ELR (cell line): ENCODE measurements at places on chromosomes 11 and 22.
A peak's percentile ranks its signal among the peaks of the same experiment; 100 is the strongest.

- peak; percentile 49 for DNase-seq
Measured at GRCh38 chr22:23251445-23252093, 71.3 kb downstream of the BCR start.

- DNase-seq: no peak
Measured at GRCh38 chr11:83661491-83662350, 375.6 kb upstream of the CCDC90B start.

DNA sequence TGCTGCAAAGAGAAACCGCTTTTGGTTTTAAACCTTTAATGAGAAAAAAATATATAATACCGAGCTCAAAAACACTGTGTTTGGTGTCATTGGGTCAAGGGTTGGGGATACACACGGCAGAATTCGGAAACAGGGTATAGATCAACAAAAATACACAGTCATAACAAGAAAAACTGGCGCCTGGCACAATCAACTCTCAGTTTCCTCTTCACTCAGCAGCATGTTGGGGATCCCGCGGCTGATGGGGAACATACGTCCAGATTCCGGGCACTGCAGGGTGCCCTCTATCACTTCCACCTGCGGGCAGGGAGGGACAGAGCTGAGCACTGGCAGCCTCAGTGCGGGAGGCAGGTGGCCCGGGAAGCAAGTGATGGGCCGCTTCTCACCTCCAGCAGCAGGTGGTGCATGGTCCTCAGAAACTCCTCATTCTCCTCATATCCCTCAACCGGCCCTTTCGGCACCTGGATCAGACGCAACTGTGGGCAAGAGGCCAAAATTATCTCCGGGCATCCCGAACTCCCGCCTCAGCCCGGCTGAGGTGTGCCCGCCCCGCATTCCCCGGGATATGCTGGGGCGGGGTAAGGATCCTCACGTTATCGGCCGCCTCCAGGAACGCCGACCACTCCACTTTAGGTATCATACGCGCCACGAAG is 561 bp downstream of the TRMT112 start:
- DNase-seq: peak; percentile 61

- no peak for DNase-seq
Measured at GRCh38 chr11:35496416-35496815, 29.0 kb downstream of the PAMR1 start.

DNA sequence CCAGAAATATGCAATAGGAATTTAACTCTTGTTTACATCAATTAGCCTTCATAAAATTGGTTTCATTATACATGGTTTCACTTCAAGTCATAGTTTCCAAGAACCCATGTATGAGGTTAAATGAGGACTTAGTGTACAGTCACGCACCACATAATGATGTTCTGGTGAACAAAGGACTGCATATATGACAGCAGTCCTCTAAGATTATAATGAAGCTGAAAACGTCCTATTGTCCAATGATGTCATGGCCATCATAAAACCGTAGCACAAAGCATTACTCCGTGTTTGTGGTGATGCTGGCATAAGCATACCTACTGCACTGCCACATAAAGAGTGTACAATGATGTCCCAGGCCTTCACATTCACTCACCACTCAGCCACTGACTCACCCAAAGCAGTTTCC is 31.1 kb downstream of the SMCO4 start:
- no peak for DNase-seq

DNA sequence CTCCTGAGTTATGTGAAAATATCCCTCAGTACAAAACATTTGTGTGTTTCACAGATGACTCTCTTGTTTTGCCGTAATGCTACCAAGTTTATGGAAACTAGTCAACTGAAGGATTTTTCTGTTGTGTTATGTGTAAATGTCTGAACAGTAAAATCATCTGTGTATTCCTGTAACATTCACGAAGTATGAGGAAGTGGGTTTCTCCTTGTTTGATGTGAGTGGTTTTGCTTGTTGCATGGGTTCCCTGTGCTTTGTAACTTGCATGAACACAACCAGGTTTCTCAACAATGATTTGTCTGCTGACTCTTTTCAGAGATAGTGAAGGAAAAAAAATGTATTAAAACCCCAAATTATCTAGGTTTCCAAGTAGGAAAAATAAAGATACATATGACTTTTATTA is 138.1 kb downstream of the PGR start:
- no peak for DNase-seq

DNA sequence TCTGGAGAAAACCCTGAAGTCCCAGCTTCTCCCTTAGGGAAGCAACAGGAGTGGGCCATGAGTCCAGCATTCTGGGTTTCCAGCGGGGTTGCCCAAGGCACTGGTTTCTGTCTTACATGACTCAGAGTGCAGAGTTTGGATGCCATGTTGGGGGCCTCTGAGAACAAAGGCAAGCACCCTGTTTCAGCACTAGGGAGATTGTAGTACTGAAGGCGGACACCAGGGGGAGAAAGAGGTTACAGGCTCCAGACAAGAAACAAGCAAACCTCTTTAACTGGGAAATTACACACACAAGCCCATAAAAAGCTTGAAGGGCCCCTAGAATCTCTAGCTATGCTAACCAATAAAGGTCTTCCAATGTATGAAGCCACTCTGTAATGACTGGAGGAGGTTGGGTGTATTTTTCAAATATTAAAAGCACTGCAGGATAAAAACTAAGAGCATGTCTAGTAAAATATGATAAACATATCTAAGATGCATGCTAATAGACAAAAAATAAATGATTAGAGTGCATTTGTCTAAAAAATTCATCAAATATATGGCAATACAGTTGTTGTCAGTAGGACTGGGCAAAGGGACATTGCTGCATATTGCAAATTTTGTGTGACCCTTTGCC is 7.1 kb downstream of the MS4A6E start:
- peak; percentile 69 for DNase-seq

- DNase-seq: peak; percentile 98
Measured at GRCh38 chr11:69301455-69302401, 7.8 kb downstream of the MYEOV start.

DNA sequence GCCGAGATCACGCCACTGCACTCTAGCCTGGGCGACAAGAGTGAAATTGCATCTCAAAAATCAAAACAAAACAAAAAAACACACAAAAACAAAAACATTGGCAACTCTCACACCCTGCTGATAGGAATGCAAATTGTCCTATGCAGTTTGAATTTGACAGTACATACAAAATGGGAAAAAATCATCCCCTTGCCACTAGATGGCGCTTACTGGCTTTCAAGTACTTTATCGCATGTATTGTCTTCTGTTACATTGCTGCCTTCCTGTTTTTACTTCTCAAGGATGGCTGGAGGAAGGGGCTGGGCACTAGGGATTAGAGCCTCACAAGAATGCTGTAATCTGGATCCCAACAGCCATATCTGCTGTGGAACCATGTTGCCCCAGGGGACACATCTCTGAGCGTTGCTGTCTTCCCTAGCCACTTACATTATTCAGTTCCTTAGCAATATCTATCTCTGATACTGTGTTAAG is 59.4 kb upstream of the A4GALT start:
- peak; percentile 92 for DNase-seq

DNA sequence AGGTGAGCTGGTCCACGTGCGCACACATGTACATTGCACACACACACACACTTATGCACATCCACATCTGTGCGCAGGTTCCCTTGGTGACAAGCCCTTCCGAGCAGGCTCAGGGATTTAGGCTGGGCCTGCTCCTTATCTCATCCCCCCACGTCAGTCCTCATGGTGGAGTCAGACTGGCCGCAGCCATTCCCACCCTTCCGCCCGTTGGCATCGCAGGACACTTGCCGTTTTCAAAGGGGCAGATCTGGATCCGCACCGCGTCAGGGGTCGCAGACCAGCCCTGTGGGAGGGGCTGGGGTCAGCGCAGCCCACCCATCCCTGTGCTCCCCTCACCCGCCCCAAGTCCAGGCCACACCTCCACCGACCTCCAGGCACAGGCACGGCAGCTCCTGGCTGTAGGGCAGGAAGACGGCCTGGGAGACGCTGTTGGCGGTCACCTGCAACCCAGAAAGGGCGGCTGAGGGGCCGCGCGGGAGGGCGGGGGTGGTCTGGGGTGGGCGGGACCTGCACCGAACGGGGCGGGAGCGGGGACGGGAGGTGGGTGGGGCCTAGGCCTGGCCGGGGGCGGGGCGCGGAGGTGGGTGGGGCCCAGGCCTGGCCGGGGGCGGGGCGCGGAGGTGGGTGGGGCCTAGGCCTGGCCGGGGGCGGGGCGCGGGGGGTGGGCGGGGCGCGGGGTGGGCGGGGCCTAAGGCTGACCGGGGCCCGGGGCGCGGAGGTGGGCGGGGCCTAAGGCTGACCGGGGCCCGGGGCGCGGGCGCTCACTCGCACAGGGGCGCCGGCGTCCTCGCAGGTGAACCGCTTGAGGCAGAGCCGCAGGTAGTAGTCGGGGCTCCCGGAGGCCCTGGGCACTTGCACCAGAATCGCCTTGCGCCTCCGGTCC is 13.3 kb downstream of the IL17REL start:
- DNase-seq: no peak

DNA sequence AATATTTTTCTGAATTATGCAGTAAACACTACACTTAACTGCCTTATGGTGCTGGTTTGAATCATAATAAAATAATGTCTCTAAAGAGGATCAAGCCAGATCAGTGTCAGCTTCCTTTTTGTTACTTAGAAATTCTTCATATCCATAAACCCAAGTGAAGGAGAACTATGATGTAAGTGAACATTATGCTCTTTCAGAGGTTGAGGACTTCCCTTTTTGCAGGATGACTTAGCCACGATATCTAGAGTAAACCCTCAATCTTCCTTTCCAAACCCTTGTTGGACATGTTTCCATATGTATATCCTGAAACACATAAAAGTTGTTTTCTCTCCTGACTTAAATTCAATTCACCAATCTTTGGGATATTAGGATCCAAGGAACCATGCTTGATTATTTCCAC is 19.1 kb downstream of the OR8D1 start:
- no peak for DNase-seq

DNA sequence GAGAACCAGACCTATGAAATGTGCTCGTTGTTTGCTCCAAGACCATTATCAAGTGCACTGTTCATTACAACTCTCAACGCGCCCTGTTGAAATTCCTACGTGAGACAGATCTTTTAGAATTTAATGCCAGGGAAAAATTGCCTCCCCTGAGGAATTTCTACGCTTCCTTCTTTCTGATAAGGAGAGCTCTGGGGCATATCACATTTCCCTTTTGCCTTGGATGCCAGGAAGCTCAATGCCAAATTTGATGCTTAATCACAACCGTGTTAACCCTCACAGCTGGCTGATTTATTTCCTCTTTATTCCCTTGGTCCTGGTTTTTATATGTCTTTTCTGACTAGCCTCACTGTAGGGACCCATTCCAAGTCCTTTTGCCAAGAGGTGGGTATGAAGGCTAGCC is 109.4 kb downstream of the MICAL2 start:
- DNase-seq: no peak

GRCh38 chr11:30479899-30480298 is 106.3 kb downstream of the MPPED2 start:
- DNase-seq: no peak

- peak; percentile 82 for DNase-seq
Measured at GRCh38 chr22:19909350-19910179, 32.0 kb upstream of the COMT start.

GRCh38 chr22:20607157-20607907 is 99.9 kb downstream of the MED15 start:
- no peak for DNase-seq

GRCh38 chr22:22088658-22089458 is 106.3 kb upstream of the TOP3B start:
- no peak for DNase-seq

- DNase-seq: no peak
Measured at GRCh38 chr11:110345743-110346142, 49.3 kb upstream of the RDX start.

- DNase-seq: peak; percentile 99
Measured at GRCh38 chr11:18321969-18322711, at the start of the genes GTF2H1 and HPS5. GTF2H1 (plus strand) TSS chr11:18322567; CDS start chr11:18333075, 10,508 bp downstream. HPS5 (minus strand) TSS chr11:18322140; CDS start chr11:18317858, 4,282 bp downstream.

DNA sequence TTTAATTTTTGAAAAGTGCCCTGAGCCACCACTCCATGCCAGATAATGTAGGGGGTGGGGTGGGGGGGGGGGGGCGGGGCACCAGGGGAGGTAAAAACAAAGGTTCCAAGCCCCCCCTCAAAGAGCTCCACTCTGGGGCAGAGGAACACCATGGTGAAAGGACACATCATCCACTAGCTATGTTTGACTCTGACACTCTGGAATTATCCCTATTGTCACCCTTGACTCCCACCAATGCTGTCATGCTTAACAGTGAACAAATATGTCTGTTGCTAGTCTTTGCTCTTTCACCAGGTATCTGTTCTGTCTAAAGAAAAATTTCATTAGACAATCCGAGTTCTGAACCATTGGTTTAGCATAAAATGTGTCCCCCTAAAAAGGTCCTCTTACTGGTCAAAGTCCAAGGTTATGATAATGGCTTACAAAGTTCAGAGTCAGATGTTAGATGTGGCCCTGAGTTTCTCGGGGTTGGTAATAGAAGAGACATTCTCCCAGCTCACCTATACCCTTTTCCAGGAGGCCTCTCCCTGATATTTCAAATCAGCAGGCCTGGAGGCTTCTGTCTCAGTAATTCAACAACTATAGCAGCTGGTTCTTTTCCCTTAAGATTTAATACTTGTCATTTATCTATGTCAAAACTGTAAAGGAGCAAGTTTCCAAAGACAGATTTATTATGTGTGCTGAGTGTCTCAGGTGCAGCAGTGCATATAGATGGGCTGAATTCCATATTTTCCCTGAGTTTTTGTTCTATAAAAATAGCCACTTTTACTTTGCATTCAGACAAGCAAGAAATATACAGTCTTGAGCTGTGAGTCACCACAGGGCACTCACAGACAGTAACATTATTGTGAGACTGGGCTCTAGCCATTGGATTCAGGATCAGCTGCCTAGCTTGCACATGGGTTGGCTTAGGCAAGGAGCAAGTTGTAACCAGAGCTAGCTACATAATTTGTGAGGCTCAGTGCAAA is 174.1 kb downstream of the CSNK2A3 start:
- peak; percentile 45 for DNase-seq

- DNase-seq: no peak
Measured at GRCh38 chr11:25520459-25520858, 811.5 kb upstream of the ANO3 start.

GRCh38 chr11:13318498-13319295 is 41.1 kb downstream of the BMAL1 start:
- DNase-seq: no peak

GRCh38 chr22:27311698-27312550 is 489.6 kb downstream of the MN1 start:
- no peak for DNase-seq

DNA sequence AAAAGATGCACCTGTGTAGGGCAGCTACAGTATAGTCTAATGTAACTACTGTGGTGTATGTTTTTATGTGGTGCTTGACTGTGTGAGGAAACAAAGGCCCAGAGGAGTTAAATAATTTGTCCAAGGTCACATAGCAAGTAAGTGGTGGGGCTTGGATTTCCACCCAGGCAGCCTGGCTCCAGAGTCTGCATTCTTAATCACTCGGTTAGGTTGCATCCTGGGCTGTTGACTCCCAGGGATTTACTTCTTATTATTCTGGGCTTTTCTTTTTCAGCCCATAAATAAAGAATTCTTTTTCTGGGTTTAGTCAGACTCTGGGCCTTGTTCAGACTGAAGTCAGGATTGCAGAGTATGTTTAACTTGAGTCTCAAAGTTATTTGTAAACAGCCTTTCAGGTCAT is 82.1 kb downstream of the ARHGAP42 start:
- no peak for DNase-seq

- DNase-seq: no peak
Measured at GRCh38 chr11:17924713-17925112, 88.1 kb downstream of the SERGEF start.

- DNase-seq: no peak
Measured at GRCh38 chr11:88307749-88308425, 29.6 kb downstream of the CTSC start.
